ENCODE measurements at places on chromosomes 3 and 15.

DNA sequence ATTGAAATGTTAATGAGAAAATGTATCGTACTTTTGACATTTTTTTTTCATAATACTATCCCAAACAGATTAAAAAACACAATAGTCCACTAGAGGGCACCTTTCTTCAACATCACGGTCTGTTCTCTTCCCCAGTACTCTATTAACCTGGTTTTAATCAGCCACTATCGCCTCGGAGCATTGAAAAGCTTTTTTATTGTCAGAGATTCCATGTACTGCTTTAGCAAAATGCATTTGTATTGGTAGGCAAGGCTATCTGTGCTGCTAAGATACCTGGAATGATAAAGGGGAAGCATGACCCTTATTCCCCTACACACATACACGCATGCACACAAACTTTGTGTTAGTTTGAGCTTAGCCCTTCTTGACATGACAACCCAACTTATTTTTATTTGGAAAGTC, 160.1 kb upstream of the IL12A start:
- DNase-seq, result no peak

DNA sequence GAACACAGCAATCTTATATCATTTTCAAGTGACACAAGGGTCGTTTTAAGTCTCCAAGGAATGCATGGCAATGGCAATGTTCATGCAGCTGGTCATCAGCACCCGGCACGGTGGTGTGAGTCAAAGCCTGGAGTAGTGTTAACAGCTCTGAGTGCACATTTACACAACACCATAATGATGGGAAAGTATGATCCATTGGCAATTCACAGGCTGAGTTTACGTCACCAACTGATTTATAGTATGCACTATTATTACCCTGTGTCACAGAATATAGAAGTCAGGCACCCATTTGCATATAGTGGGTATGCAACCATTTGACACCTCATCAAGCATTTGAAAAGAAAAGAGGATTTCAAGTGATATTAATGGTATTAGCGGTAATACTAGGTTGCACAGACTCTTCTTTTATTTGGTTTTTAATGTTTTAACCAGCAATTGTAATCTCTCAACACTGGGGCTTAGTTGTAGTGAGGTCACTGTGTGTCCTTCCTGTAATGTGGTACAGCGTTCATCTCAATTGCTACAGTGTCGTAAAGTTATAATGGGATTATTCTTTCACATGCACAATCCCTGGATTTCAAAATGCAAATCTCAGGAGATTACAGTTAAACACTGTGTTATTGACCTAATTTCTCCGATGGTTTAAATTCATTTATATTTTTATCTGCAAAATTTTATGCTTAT, 113.8 kb downstream of the C3orf38 start:
- DNase-seq, result no peak

- DNase-seq, result no peak
These were observed 6.3 kb upstream of the PKM start for GRCh38 chr15:72237029-72237852.

DNA sequence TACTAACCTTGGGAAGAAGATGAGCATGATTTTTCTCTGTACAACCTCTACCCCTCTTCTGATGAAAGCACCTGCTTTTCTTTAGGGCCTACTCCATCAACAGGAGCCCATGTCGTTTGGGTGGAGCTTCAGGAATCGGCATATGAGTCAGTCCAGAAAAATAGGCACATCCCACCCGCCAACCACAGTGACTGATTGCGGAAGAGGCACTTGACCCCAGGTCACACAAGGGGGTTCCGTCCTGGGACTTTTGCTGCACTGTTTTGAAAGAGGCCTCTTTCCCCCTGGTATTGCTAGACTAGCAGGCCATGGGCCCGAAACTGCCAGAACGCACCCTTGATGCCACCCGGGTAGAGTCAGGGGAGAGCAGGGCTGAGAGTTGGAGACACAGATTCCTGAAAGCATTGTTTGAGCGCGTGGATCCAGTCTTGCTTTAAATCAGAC, 19.3 kb upstream of the NRROS start:
- DNase-seq, result no peak

DNA sequence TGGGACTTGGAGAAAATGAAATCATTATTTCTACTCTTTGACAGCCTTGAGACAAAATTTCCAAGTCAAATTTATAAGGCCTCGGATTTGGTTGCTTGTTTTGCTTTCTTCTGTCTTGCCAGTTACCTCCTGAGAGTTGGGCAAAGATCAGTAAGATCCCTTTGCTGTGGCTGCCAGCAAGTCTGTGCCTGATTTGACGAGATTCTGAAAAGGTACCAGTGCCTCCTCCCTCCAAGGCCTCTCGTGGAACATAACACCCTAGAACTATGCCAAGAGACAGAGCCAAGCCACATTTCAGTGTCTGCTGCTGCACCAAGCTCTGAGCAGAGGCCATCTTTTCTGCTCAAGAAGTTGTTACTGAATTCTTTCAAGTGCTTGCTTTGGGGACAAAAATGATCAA, 61.0 kb downstream of the GTPBP8 start:
- no peak for DNase-seq

DNA sequence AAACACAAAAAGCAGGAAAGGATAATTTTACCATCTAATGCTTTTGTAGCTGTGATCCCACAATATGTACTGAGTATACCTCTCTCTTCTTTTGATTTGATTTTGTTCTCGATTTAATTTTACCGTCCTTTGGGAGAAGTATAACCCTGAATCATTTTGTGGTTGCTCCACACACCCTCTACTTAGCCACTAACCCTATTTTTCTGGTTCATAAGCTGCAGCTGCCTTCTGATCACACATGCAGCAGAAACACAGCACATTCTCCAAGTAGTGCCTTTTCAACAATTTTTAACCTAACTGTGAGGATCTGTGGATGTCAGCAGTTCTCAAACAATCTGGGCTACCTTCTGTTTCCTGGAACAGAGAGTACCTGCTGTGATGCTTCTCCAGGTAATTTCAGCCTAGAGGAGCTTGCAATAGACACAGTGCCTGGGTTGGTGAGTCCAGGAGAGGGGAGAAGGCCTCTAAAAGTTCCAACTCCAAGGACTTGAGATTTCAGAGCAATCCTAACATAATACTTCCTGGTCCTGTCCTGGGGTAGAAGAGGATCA, 40.3 kb downstream of the HGD start:
- DNase-seq, result no peak

DNA sequence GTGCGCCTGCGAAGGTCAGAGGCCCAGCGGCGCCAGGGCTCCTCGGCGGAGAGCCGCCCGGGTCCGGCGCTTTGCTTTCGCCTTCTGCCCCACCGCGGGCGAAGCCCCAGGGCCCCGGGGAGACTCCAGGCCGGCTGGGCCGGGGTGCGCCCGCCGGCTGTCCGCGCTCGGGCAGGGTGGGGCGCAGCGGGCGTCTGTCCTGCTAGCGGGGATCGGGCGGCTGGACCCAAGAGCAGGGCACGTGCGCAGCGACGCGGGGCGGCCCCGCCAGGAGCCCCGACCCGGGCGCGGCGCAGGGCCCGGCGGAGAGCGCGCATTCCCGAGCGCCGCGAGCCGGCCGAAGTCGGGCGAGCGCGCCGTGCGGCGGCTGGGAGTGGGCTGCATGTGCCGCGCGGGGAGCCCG, 569 bp upstream of the ALDH1A3 start:
- DNase-seq, result no peak

DNA sequence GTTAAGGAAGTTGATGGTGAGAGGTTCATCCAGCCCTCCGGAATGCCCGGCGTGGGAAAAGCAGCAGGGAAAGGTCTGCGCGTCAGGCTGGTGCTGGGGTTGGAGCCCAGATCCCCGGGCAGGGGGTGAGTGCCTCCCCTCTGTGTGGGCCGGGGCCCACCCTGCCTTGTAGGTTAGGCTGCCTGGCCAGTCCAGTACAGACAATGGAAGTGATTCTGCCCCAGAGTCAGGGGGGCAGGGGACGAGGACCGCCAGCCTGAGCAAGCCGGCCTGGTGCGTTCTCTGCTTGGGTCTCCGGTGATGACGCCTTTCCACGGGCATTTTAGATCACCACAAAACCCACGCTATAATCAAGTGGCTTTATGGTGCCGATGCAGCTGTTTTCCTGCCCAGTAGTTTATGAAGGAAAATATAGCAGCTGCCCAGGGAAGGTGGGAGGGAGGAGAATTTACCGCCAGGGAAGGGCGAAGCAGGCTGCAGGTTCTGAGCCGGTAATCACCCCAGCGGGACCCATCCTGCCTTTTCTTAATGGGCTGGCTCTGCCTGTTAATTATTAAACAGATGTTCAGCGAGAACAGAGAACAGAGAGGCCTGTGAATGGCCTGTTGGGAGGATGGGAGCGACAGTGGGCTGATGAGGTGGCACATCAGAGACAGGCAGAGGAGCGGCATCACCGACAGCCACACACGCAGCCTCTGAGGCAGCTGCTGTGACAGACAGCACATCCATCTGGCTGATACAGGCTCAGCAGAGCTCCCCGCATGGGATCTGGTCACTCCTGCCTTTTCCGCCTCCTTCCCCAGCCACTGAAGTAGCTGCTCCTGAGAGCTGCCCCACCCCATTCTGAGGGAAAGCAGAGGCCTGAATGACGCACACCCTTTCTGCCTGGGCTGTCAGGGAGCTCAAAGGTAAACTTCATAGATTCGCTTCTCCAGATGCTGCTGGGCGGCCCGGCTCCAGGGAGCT, 35.2 kb downstream of the BDH1 start:
- DNase-seq, result no peak

DNA sequence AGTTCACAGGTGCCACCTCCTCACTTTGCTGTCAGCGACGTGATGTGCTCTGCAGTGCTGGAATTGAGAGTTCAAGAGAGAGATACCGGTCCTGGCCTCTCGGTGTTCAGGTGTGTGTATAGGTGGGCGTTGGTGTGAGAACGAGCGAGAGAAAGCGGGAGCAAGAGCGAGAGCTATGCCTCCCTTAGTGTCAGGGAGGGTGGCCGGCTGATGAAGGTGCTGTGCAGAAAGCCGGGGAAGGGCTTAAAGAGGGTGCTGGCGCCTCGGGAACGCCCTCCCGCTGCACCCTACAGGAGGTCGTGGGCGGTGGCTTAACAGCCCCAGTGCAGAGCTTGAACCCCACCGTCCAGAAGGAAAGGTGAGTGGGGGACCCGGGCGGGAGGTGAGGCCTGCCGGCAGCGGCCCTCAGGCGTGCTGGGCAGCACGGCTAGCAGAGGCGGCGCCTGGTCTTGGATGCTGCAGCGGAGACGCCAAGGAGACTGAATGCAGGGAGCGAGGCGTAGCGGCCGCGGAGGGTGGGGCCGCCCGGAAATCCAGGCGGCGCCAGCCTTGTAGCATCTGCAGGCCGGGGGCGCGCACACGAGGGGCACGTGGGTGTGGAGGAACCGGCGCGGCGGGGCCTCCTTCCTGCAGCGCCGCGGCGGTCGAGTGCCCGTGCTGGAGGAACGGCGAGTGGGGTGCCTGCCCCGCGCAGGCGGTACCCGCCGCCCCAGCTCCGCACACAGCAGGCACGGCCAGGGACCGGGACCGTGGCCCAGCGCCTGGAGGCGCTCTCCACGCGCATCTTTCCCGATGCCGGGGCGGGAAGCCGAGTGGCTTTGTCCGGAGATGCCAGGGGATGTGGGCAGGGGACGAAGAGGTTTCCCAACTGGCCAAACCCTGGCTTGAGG, 246.8 kb upstream of the TOPAZ1 start:
- DNase-seq, result no peak

DNA sequence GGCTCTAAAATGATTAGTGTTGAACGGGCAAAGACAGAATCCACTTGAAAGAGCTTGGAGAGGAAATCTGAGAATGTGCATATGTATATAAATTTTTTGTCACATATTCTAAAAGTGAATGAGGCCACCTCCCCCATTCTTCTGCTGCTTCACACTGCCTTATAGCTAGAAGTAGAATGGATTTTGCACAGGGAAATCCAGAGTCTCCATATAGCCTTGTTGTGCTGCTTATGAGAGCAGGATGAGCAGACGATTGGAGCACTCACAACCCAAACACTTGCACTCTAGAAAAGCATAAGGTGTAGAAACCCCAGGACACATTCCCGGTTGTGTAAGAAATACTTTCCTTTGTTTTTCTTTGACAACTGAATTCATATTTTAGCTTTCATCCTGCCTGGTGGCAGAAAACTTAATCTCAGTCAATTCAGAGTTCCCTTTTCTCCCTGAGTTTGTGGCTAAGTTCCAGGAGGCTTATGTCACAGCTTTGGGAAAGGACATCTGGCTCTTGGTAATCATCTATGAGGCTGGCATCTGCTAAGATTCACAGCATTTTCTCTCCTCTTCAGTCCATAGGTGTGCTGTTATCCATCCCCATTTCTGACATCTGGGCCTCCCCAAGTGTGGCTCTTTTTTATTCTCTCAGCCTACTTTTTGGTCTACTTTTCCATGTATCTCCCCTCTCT, 188.4 kb upstream of the PFN2 start:
- no peak for DNase-seq

GRCh38 chr3:129549805-129550204, 6.8 kb downstream of the H1-8 start:
- no peak for DNase-seq

DNA sequence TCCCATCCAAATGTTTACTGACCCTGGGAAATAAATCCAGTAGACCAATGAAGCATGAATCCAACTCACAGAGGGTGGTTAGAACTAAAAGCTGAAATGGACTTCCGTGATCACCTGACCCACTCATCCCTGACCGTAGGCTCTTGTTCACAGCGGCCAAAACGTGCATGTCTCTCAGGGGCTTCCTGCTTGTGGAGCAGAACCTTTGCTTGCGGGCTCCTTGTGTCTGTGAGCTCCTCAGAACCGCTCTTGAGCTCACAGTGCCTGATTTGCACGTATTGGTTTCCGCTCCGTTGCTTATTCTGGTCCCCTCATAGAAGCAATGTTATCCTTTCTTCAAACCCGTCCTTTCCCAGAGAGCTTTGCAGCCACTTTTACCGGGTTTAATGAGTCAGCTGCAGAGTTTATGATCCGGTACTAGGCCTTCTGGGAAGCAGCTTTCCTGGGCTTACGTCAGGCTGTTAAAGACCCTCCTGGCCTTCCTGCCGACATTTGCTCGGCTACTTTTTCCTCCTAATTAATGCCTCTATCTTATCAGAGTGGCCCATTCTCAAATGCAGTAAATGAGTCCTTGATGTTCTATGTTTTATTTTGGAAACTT, 35.4 kb downstream of the LIPC start:
- no peak for DNase-seq

GRCh38 chr15:39699516-39700374, 82.9 kb downstream of the FSIP1 start:
- DNase-seq, result no peak

DNA sequence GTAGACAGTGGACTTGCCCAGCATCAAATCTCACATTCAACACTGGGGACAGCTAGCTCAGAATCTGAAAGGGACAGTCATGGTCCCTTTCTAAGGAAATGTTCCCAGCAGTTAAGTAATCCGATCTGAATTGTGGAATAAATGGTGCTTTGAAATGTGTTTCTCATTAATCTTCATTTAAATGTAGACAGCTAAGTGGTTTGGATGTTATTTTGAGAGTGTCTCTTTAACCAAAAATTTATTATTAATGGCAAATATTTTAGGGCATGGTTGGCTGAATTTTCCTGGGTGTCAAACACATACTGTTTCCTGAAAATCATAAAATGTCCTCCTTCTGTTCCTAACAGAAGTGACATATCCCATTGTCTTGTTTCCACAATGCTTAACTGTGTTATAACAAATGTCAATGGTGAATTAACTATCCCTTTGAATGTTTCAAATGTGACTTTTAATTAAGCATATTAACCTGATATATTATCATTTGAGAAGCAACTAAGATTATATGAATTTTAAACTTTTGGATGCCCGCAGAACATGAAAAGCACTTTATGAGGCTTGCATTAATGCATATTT, 210.8 kb downstream of the CHST2 start:
- DNase-seq, result no peak

- no peak for DNase-seq
These were observed 284.5 kb upstream of the DCBLD2 start for GRCh38 chr3:99186016-99186415.

GRCh38 chr3:45135959-45136358, 10.2 kb downstream of the CDCP1 start:
- DNase-seq, result no peak

GRCh38 chr3:167445491-167445890, 28.4 kb downstream of the SERPINI2 start:
- no peak for DNase-seq
